ENCODE measurements at places on chromosomes 12 and 14. TPM values are rescaled to one million over a fixed set of nuclear protein-coding genes. Genes with fewer than 3 reads are reported as not detected.

DNA sequence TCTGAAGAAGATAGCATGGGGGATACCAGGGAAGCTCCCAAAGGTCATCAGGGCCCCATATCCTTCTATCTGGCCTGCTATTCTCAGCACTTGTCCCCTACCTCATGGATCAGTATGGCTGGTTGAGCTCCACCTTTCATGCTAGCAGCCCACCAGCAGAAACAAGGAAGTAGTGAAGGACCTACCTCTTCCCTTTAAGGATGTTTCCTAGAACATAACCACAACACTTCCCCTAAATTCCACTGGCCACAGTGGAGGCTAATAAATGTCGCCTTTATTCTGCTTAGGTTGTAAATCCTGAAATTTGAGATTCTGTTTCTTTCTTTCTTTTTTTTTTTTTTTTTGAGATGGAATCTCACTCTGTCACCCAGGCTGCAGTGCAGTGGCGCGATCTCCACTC is 128.6 kb upstream of the PARP11 start:
- DNase-seq = no peak

DNA sequence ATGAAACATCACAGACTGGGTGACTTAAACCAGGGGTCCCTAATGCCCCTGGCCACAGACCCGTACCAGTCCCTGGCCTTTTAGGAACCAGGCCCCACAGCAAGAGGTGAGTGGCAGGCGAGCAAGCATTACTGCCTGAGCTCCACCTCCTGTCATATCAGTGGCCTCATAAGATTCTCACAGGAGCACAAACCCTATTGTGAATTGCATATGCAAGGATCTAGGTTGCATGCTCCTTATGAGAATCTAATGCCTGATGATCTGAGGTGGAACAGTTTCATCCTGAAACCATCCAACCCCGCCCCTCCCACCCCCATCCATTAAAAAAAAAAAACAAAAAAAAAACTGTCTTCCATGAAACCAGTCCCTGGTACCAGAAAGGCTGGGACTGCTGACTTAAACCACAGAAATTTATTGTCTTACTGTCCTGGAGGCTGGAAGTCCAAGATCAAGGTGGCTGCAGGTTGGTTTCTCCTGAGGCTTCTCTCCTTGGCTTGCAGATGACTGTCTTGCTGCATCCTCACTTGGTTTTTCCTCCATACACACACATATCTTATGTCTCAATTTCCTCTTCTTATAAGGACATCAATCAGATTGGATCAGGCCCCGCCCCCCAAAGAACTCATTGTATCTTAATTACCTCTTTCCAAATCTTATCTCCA is 235.9 kb downstream of the CHST11 start:
- no peak for DNase-seq

DNA sequence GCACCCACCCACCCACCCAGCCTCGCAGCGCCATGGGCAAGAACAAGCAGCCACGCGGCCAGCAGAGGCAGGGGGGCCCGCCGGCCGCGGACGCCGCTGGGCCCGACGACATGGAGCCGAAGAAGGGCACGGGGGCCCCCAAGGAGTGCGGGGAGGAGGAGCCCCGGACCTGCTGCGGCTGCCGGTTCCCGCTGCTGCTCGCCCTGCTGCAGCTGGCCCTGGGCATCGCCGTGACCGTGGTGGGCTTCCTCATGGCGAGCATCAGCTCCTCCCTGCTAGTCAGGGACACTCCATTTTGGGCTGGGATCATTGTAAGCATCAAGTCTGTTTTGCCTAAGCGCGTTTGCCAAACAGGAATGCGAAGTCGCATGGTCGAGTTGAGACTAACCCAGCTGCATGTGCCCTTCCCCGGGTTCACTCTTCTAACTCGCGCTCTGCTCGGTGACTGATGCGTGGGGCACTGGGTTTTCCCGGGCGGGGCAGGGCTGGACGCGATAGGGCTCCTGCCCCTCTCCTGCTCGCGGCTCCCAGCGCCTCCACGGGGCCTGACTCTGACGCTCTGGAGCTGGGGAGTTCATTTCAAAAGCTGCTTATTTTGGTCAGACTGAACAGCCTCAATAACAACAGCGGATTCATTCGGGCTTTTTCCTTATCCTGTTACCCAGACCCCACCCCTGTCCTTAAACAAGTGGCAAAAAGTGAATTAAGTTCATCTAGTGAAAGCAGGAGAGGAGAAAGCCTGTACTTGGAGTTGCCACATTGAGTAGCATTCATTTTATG is 458 bp downstream of the SSPN start:
- no peak for DNase-seq

- no peak for DNase-seq
Measured at GRCh38 chr12:111213561-111213960, 155.3 kb downstream of the PHETA1 start.

The KRT83 gene
- total RNA-seq = 0.17 TPM

The RND1 gene
- 0.07 TPM for total RNA-seq

The LGALS3 gene
- total RNA-seq = 69.3 TPM

DNA sequence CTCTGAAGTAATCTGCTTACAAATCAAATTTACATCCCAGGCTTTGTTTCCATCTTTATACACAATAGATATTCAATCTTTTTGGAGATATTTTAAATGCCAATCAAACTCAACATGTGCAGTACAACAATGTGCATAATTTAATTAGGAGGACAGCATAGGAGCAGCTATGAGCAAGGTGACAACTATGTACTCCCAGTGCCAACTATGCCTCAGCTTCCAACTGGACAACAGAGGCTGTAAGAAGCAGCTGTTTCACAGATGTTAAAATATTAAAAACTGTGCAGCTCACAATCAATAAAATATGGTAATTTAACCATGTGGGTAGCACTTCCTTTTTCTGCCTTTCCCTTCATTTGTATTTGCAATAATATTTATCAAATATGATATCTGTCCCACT is 99.9 kb downstream of the ST8SIA1 start:
- DNase-seq = no peak
